DMS53 (cell line): ENCODE measurements at places on chromosomes 11 and 22.

GRCh38 chr22:21073482-21073881, 27.7 kb downstream of the LRRC74B start:
- no peak for DNase-seq

- DNase-seq = no peak
These were observed 15.3 kb upstream of the RASL10A start for GRCh38 chr22:29330753-29331152.

GRCh38 chr11:93694109-93694508, 32.6 kb downstream of the CEP295 start:
- peak; percentile 8 for DNase-seq

- no peak for DNase-seq
These were observed 2.4 kb downstream of the LINC01488 start for GRCh38 chr11:69483691-69484426.

- no peak for DNase-seq
These were observed 37.1 kb downstream of the TST start for GRCh38 chr22:36982136-36982535.

DNA sequence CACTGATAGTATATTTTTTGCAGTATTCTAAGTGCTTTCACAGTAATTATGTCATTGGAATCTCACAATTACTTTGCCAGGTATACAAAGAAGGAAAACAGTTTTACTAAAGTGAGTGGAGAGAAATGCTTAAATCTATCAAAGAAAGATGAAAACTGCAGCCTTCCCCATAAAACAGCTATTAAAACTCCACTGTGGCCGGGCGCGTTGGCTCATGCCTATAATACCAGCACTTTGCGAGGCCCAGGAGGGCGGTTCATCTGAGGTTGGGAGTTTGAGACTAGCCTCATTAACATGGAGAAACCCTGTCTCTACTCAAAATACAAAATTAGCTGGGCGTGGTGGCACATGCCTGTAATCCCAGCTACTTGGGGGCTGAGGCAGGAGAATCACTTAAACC, 19.1 kb downstream of the OR51E1 start:
- DNase-seq = no peak

- DNase-seq = no peak
These were observed 124.2 kb upstream of the PITPNB start for GRCh38 chr22:28043266-28043665.

GRCh38 chr11:84686716-84687115, 940.4 kb downstream of the DLG2 start:
- DNase-seq = no peak

DNA sequence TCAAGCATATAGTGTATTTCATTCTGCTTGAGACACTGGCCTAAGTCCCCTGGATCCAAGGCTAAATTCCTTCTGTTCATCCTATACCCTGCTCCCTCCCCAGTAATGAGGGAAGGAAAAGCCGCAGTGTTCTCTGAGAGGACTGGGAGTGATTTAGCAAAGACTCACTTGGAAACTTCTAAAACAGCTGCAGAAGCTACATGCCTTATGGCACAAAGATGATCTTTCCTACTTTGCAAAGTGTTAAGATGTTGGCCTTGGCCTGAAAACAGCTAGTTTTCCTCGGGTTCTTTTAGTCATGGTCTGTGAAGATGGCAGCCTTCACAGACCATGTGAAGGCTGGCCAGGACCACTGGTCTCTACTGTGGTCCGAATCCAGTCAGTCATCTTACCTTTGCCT, 65.7 kb downstream of the ABTB2 start:
- DNase-seq = no peak

- DNase-seq = no peak
These were observed 170.7 kb downstream of the GRIK4 start for GRCh38 chr11:120682332-120682649.

- DNase-seq = no peak
These were observed 45.6 kb upstream of the RRM1 start for GRCh38 chr11:4049006-4049405.
